Endothelial cell of coronary artery (primary cell): ENCODE measurements at places on chromosomes 2 and 18. TPM values are rescaled to one million over a fixed set of nuclear protein-coding genes. Genes with fewer than 3 reads are reported as not detected.

Gene LRATD1
- 0.19 and 0.27 TPM in 2 replicates for total RNA-seq

Gene SMYD1
- not detected in 2 replicates for total RNA-seq

Gene POMC
- total RNA-seq = 0.09 and 0.66 TPM in 2 replicates

Gene OR6B2
- total RNA-seq = not detected in 2 replicates

Gene IRS1
- total RNA-seq = under 0.01 and 1.6 TPM in 2 replicates

Gene STEAP3
- total RNA-seq = 2.4 and 13.3 TPM in 2 replicates

Gene C2orf66
- total RNA-seq = 0.09 TPM in 2 replicates

Gene GPR75
- 0.99 and 1.3 TPM in 2 replicates for total RNA-seq

Gene DUSP11
- 20.4 and 24.7 TPM in 2 replicates for total RNA-seq

Gene GCG
- not detected in 2 replicates for total RNA-seq

Gene GALNT14
- total RNA-seq = 0.45 TPM in 1 of 2 replicates, not detected in the other

Gene COPS7B
- 14.9 and 18.4 TPM in 2 replicates for total RNA-seq

Gene BOD1L2
- total RNA-seq = not detected in 2 replicates

Gene RALB
- 145 and 217 TPM in 2 replicates for total RNA-seq

Gene ZBTB14
- total RNA-seq = 9.8 and 10.9 TPM in 2 replicates

Gene UGT1A10
- total RNA-seq = not detected in 2 replicates

Gene TMEM163
- 2.3 and 6.6 TPM in 2 replicates for total RNA-seq

Gene RTKN
- 6.7 and 9.0 TPM in 2 replicates for total RNA-seq

Gene CCDC138
- 5.8 and 7.2 TPM in 2 replicates for total RNA-seq

Gene SRBD1
- 15.0 and 15.6 TPM in 2 replicates for total RNA-seq

Gene TPRKB
- total RNA-seq = 25.7 and 45.5 TPM in 2 replicates

Gene TBC1D8
- 27.8 and 30.9 TPM in 2 replicates for total RNA-seq

Gene CABYR
- 1.5 and 1.6 TPM in 2 replicates for total RNA-seq

Gene DNAH7
- 0.09 TPM in 2 replicates for total RNA-seq

Gene DQX1
- total RNA-seq = 0.09 TPM in 1 of 2 replicates, not detected in the other

Gene GPR35
- under 0.01 and 0.47 TPM in 2 replicates for total RNA-seq

Gene DHRS9
- under 0.01 and 17.0 TPM in 2 replicates for total RNA-seq

Gene C2orf80
- total RNA-seq = not detected in 2 replicates

Gene G6PC2
- total RNA-seq = not detected in 2 replicates

Gene ABHD3
- total RNA-seq = 4.5 and 6.8 TPM in 2 replicates

Gene SLC23A3
- total RNA-seq = 1.1 and 3.5 TPM in 2 replicates

Gene SH3RF3
- total RNA-seq = 5.2 and 6.1 TPM in 2 replicates

Gene TRMT61B
- total RNA-seq = 12.7 and 13.9 TPM in 2 replicates

Gene HOXD4
- total RNA-seq = 0.36 and 2.8 TPM in 2 replicates

Gene MALL
- total RNA-seq = 21.3 and 37.5 TPM in 2 replicates

Gene SPATA3
- not detected in 2 replicates for total RNA-seq

Gene CXCR1
- not detected in 2 replicates for total RNA-seq

Gene CFC1
- total RNA-seq = not detected in 2 replicates

Gene PLCD4
- 0.85 and 1.6 TPM in 2 replicates for total RNA-seq

Gene SOX11
- total RNA-seq = not detected in 2 replicates

Gene C2orf15
- 0.18 and 0.19 TPM in 2 replicates for total RNA-seq

Gene DPYSL5
- not detected in 2 replicates for total RNA-seq

Gene ARL5A
- total RNA-seq = 52.4 and 55.6 TPM in 2 replicates
